Pulmonary artery endothelial cell (primary cell): ENCODE measurements at places on chromosomes 5 and 9.

- DNase-seq: no peak
These were observed 6.2 kb downstream of the RNF183 start for GRCh38 chr9:113296796-113297558.

GRCh38 chr9:122058709-122059108, 34.4 kb downstream of the TTLL11 start:
- DNase-seq: no peak

DNA sequence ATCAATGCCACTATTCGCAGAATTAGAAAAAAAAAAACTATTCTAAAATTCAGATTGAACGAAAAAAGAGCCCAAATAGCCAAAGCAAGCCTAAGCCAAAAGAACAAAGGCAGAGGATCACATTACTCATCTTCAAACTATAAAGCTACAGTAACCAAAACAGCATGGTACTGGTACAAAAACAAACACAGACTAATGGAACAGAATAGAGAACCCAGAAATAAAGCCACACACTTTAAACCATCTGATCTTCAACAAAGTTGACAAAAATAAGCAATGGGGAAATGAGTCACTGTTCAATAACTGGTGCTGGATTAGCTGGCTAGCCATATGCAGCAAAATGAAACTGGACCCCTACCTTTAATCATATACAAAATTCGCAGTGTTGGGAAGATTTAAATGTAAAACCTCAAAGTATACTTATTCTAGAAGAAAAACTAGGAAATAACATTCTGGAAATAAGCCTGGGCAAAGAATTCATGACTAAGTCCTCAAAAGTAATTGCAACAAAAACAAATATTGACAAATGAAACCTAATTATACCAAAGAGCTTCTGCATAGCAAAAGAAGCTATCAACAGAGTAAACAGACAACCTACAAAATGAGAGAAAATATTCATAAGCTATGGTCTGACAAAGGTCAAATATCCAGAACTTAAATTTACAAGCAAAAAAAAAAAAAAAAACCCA, 153.7 kb downstream of the NDUFS4 start:
- no peak for DNase-seq

- no peak for DNase-seq
These were observed 215.5 kb downstream of the FANCC start for GRCh38 chr9:95102001-95102433.

- no peak for DNase-seq
These were observed 8.7 kb upstream of the ELL2 start for GRCh38 chr5:95970359-95970704.

DNA sequence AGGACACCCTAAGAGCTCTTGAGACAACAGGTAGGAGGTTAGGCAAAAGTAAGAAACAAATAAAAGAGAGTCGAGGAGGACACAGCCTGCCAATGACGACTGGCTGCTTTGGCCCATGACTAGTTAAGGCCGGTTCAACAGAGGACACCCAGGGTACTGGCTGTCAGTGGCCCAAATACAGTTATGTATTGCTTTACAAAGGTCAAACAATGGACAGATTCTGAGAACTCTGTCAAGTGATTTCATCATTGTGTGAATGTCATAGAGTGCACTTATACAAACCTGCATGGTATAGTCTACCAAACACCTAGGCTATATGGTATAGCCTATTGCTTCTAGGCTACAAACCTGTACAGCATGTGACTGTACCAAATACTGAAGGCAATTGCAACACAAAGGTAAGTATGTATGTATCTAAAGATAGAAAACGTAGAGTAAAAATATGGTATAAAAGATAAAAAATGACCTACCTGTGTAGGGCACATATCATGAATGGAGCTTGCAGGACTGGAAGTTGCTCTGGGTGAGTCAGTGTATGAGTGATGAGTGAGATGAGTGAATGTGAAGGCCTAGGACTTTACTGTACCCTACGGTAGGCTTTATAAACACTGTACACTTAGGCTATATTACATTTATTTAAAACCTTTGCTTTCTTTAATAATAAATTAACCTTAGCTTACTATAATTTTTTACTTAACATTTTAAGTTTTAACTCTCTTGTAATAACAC, 6.5 kb upstream of the FAM81B start:
- no peak for DNase-seq

GRCh38 chr9:135485832-135486231, 6.2 kb downstream of the PPP1R26 start:
- no peak for DNase-seq

DNA sequence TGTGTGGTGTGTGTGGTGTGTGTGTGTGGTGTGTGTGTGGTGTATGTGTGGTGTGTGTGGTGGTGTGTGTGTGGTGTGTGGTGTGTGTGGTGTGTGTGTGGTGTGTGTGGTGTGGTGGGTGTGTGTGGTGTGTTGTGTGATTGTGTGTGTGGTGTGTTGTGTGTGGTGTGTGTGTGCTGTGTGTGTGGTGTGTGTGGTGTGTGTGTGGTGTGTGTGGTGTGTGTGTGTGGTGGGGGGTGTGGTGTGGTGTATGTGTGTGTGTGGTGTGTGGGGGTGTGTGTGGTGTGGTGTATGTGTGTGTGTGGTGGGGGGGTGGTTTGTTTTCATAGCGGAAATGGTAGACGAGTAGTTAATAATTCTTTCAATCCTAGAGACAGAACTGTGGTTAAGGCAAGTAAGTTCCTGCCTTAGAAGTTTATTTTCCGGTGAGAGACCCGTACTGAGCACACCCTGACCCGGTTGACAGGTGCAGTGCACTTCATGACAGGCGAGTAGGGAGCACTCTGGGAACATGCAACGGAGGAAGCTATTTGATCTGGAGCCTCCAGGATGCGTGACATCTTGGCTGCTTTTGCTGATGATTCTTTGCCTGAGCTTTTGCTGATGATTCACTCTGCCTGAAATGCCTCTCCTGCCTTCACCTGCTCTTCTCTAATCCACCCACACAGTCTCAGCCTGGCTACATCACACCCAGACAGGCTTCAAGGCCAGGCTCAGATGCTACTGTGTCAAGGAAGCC, 21.7 kb upstream of the FAT2 start:
- DNase-seq: no peak

DNA sequence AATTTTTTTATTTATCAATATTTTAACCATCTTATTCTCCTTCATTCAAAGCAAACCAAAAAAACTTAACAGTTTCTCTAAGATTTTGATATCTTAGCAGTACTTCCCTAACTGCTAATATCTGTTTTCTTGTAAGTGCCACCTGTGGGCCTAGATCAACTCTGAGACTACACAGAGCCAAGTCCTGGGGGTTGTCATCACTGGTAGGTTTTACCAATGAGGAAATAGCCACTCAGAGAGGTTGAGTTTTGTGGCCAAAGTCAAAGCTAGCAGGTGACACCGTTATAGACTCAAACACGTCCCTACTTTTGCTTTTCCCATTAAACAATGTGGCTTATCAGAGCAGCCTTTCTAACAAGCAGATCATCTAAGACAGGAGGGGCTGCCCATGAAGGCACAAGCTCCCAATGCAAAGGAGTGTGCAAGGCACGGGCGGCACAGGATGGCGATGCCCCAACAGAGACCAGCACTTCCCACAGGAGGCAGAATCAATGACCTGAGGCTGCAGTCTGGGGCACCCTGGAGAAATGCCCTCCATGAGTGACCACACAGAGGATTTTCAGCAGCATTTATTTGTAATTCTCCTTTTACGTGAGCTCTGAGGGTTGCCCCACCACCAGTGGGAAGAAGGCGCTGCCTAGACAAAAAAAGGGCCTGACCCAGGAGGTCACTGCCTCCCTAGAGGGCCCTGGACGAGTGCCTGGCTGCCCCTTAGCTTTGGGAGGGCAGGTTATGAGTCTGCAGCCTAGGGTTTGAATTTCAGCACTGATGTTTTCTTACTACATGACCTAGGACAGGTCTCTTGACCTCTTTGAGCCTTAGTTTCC, 7.4 kb downstream of the TBC1D2 start:
- DNase-seq: no peak

GRCh38 chr5:173385832-173386360, 57.7 kb upstream of the STC2 start:
- no peak for DNase-seq

GRCh38 chr9:109705515-109705914, 74.5 kb upstream of the PALM2AKAP2 start:
- DNase-seq: no peak

GRCh38 chr9:132456241-132456640, 46.2 kb downstream of the CFAP77 start:
- no peak for DNase-seq

DNA sequence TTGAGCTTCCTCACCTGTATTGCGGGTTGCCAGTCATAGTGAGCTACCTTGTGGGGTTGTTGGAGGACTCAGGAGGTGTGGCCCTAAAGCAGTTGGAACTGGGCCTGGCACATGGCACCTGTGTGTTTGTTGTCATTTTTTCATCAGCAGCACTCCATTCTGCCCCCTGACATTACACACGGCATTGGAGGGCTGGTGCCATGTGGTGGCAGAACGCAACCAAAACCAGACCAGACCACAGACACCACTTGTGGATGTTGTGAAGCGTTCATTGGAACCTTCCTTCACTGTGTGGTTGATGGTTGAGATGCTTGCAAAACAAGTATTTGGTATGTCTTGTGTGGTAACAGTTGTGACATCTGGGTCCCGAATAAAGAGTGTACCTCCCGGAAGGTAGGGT, 113.2 kb upstream of the ERCC6L2 start:
- DNase-seq: no peak

GRCh38 chr9:21255538-21256212, 15.9 kb upstream of the IFNA14 start:
- no peak for DNase-seq
